ENCODE measurements at places on chromosomes 2 and 18.

DNA sequence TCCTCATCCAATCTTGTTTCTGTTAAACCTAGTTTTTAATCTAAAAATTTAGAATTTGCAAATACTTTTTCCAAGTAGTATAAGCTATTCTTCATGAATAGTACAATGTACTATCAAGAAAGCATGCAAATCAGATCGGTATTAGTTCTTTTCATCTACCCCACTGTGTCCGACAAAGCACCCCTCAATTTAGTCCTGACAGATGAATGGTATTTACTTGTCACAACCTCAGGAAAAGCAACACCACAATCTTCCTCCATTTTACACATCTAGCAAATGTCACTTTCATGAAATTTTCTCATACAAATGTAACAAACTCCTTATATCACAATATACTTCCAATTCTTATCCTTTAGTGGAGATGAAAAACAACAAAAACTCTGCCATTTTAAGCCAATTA lies 163.8 kb downstream of the PDE11A start:
- no peak for DNase-seq

- no peak for DNase-seq
Observed at GRCh38 chr2:177419274-177419673, 26.7 kb downstream of the AGPS start.

- no peak for DNase-seq
Observed at GRCh38 chr2:175107146-175107545, 60.9 kb downstream of the ATF2 start.

- DNase-seq = no peak
Observed at GRCh38 chr2:40109381-40109780, 330.3 kb upstream of the THUMPD2 start.

DNA sequence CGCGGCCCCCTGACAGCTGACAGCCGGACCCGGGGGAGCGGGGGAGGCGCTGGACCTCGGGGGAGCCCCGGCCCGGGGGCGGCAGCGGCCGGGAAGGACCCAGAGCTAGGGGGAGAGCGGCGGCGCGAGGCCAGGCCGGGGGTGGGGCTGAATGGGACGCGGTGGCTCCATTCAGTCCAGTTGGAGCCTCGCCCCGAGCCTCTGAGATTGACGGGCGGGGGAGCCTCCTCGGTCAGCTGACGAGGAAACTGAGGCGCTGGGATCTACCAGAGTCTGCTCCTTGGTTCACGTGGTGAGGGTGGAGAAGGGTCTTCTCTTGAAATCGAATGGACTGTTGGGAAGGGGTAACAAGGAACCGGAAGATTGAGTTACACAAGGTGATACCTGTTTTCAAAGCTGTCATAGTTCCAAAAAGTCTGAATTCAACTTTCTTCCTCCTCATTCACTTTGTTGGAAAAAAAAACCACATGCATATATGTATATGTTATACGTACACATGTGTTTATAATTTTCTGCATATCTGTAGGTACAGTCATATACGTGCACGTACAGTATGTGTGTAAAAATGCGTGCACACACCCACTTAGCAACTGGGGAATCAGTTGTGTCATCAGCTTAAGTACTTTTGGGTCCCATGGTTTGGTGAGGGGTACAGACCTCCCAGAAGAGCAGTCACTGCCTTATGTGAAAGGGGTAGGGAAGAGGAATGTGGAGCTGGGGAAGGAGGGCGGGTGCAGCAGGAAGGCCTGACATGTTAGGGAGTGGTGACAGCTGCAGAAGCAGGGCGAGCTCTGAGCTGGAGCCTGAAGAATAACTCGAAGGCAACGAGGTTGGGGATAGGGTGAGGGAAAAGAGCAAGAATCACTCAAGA lies 628 bp downstream of the PPP1R7 start:
- no peak for DNase-seq

GRCh38 chr2:11267931-11268330 lies 76.5 kb downstream of the ROCK2 start:
- no peak for DNase-seq

DNA sequence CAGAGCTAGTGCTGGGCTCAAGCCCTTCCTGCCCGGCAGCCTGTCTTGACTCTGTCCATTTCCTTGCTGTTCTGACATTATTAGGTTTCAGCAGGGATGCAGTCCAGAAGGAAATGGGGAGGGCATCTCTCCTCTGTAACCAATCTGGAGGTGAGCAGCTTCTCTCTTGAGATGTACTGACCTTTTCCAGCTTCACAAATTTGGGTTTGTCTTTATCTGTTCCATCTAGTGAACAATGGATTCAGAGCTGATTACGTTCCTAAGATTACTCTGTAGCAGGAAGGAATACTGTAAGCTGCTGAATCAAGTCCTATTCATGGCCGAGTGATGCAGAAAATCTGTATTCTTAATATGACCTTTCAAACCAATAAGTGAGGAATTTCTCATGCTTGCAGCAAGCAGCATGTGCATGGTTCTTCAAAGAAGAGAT lies 11.0 kb downstream of the PLA2R1 start:
- no peak for DNase-seq

DNA sequence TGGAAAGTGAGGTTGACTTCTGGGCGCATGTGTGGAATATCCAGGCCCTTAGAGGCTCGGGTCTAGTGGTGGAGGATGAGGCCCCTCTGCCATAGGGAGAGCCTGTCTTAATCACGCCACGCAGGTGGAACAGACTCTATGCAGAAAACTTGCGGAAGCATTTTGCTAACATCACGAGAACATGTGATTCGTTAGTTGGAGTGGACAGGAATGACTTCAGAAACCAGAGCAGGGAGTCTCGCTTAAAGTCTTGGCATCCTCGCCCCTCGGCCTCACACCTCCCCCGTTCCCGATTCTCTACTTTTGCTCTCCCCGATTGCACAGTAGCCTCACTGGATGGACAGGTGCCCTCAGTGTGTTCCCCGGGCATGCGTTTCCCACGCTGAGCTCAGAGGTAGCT lies 333.4 kb downstream of the GBX2 start:
- DNase-seq = no peak

GRCh38 chr2:31319406-31320175 lies 85.6 kb downstream of the EHD3 start:
- DNase-seq = peak; percentile 31

- no peak for DNase-seq
Observed at GRCh38 chr2:67130531-67131256, 266.4 kb upstream of the ETAA1 start.

DNA sequence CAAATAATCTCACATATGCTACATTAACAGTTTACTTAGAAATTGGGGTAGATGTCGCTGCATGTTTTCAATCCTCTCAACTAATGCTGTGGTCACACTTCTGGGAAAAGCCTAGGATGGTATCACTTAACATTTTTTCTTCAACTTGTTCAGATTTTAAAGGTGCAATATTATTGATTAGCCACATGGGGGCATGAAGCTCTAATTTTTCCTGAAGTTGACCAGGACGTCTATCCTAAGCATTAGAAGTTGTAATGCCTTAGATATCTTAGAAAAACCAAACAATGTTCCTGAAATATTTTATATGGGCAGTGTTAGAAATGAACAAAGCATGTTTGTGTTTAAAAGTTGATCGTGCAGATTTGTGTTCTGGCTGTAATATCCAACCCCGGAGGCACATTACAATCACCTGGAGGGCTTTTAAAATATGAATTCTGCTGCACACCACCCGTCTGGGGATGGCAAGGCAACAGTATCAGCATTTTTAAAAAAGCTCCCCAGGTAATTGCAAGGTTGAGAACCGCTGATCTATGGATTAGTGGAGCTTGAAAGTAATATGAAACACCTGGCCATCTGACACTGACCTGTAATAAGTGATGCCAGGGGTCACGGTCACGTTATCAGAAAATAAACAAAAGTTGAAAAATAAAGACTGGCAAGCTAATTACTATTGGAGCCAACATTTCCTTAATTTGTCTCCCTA lies 100.5 kb upstream of the LMAN1 start:
- no peak for DNase-seq

GRCh38 chr2:43303889-43304288 lies 77.5 kb upstream of the ZFP36L2 start:
- DNase-seq = no peak

DNA sequence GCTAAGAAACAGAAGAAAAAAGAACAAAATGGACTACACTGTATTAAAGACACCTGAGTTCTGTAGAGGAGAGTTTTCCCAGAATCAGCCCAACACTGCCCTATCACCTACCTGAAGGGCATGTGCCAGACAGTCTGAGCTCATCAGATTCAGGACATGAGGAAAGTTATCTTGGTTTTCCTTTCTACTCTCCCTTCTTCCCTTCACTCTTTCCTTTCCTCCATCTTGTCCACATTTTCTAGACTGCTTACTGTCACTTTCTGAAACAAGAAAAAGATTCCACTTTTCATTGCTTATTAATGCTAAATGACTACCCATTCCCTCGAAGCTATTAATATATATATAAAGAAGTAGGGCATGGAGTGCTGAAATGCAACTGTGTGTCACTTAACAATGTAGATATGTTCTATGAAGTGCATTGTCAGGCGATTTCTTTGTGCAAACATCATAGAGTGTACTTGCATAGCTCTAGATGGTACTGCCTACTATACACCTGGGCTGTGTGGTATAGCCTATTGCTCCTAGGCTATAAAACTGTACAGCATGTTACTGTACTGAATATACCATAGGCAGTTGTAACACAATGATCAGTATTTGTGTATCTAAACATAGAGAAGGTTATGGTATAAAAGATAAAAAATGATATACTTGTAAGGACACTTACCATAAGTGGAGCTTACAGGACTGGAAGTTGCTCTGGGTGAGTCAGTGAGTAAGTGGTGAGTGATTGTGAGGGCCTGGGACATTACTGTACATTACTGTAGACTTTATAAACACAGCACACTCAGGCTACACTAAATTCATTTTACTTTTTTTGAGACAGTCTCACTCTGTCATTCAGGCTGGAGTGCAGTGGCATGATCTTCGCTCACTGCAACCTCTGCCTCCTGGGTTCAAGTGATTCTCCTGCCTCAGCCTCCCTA lies 145.5 kb upstream of the ITGA6 start:
- DNase-seq = no peak

GRCh38 chr18:36365836-36366775 lies 68.6 kb downstream of the FHOD3 start:
- DNase-seq = no peak

- no peak for DNase-seq
Observed at GRCh38 chr2:148027822-148028221, 6.9 kb downstream of the MBD5 start.

DNA sequence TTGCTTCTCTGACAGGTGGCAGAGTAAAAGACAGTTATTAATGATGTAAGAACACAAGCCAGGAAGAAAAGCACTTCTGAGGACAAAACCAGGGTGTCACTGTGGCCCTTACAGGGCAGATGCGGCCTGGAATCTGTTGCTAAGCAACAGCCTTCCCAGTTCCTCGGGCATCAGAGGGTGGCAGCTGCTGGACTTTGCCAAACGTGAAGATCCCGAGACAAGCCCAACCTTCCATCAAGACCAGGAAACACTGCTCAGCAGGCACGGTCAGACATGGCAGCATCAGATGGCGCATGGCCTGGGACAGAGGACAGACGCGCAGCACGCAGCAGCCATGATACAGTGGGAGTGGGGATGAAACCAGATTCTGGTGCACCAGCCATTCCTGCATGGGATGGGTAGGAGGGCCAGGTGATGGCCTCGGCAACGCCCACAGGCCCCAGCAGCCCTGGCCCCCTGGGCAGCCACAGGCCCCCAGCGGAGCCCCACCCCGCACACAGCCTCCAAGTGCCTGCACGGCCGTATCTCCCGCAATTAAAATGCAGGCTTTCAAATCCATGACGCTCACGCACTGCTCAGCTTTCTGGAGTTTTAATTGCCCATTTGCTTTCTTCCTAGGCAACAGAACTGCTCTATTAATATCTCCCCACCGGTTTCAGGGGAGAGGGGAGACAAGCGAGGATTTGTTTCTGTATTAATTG lies 89.0 kb downstream of the EIPR1 start:
- DNase-seq = no peak

DNA sequence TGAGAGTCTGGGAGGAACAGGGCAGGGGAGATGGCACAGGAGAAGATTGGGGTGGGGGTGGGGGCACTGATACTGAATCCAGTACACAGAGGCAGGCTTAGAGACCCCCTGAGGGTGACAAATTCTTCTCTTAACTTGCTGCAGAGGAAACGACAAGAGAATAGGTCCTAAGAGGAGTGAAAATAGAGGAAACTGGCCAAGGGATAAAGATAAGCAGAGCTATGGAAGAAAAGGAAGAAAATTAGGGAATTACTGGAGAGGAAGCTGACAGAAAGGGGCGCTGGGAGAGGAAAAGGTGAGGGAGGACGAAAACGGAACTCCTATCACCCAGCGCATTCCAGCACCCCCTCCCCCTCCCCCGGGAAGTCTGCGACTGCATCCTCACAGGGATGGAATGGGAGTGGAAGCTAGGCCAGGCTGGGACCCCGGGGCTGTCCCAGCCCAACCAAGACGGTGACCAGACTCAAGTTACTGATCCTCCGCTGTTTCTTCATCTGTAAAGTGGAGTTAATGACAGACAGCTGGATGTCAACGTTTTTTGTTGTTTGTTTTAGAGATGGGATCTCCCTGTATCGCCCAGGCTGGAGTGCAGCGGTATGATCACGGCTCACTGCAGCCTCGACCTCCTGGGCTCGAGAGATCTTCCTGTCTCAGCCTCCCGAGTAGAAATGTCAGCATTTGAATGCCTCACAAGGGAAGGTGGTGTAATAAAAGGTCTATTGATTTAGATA lies 2.6 kb upstream of the EMX1 start:
- DNase-seq = no peak

DNA sequence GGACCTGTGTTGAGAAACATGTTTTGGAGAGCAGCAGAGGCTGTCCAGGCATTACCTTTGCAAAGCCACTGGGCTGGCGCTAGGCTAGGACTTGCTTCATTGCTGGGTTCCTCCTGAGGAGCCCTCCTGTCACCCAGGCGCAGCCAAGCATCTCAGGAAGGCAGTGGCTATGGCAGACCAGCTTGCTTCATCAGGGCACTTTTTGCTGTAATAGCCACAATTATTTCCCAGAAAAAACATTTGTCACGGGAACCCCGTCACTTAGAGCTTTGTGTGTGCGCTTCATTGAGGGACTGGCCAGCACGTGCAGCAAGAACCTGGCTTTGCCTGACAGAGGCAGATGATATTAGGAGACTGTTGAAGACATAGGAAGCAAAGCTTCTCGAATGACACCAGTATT lies 36.4 kb downstream of the SLC20A1 start:
- no peak for DNase-seq

GRCh38 chr2:74045454-74045853 lies 60.7 kb downstream of the TET3 start:
- no peak for DNase-seq

- DNase-seq = peak; percentile 58
Observed at GRCh38 chr18:35580701-35581539, 620 bp upstream of the GALNT1 start.

- DNase-seq = peak; percentile 30
Observed at GRCh38 chr2:39437522-39438296, 624 bp upstream of the MAP4K3 start.

DNA sequence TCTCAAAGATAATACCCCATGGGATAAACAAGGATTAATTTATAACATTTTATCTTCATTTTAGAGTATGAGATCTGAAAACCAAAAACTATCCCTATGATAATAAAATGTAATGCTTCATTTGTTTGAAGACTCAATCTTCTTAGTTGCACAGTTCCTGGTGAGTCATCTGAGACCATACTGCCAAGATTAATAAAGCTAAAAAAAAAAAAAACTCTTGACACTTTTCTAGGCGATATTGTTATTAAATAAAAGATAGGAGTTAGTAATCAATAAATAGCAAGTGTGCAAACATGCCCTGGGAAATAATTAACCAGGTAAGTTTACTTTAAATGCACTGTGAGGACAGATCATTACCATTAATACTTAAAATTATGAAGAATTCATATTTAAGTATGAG lies 83.9 kb downstream of the RPE start:
- DNase-seq = no peak

- no peak for DNase-seq
Observed at GRCh38 chr2:201433394-201433995, 17.8 kb downstream of the TRAK2 start.

GRCh38 chr2:189175869-189176433 lies 3.6 kb downstream of the COL5A2 start:
- no peak for DNase-seq
